ENCODE measurements at places on chromosomes 2 and 18. TPM values are rescaled to one million over a fixed set of nuclear protein-coding genes. Genes with fewer than 3 reads are reported as not detected.

GRCh38 chr2:85905187-85905666 lies 16.4 kb upstream of the ST3GAL5 start:
- H3K4me1 ChIP-seq: peaks cover 2% of the 10 kb centered on the region
- no peaks in the 10 kb centered on the region for H3K36me3 ChIP-seq
- no peak for DNase-seq
- no peak overlapping the region for H3K4me3 ChIP-seq
- no peak overlapping the region for H3K27ac ChIP-seq
- H3K27me3 ChIP-seq: no peaks in the 10 kb centered on the region

GRCh38 chr2:178223806-178224205 lies 29.5 kb downstream of the OSBPL6 start:
- no peaks in the 10 kb centered on the region for H3K4me1 ChIP-seq
- no peaks in the 10 kb centered on the region for H3K36me3 ChIP-seq
- H3K27me3 ChIP-seq: no peaks in the 10 kb centered on the region
- no peak overlapping the region for H3K27ac ChIP-seq
- no peak overlapping the region for H3K4me3 ChIP-seq
- no peak for DNase-seq

- H3K27me3 ChIP-seq: no peaks in the 10 kb centered on the region
- no peak for DNase-seq
- no peak overlapping the region for H3K27ac ChIP-seq
- no peak overlapping the region for H3K4me3 ChIP-seq
Observed at GRCh38 chr2:174925046-174925784, 80.0 kb downstream of the CHN1 start.

The WDR75 gene
- 21.7 TPM for total RNA-seq

- no peak for DNase-seq
- H3K27me3 ChIP-seq: no peaks in the 10 kb centered on the region
- H3K4me3 ChIP-seq: no peak overlapping the region
Observed at GRCh38 chr18:27778441-27778840, 398.5 kb downstream of the CDH2 start.

- H3K4me3 ChIP-seq: no peak overlapping the region
- H3K4me1 ChIP-seq: no peaks in the 10 kb centered on the region
- no peak for DNase-seq
- no peak overlapping the region for H3K27ac ChIP-seq
Observed at GRCh38 chr2:23502096-23502495, 117.1 kb downstream of the KLHL29 start.

The CYTIP gene
- 5.5 TPM for total RNA-seq

The POTEI gene
- not detected for total RNA-seq

DNA sequence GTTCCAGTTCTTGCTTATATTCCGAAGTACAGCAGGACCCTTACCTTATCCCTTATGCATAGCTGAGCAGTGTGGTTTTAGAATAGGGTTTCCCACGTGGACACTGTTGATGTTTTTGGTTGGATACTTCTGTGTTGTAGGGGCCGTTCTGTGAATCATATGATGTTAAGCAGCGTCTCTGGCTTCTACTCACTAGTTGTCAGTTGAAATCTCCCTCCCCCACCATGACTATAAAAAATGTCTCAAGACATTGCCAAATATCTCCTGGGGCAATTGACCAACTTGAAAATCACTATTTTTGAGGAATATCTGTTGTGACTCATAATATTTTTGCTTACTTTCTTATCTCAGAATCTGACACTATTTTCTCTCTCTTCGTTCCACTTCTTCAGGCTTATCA lies 713.7 kb downstream of the TSN start:
- no peaks in the 10 kb centered on the region for H3K36me3 ChIP-seq
- H3K4me3 ChIP-seq: no peak overlapping the region
- no peaks in the 10 kb centered on the region for H3K27me3 ChIP-seq
- no peaks in the 10 kb centered on the region for H3K4me1 ChIP-seq
- no peak for DNase-seq

DNA sequence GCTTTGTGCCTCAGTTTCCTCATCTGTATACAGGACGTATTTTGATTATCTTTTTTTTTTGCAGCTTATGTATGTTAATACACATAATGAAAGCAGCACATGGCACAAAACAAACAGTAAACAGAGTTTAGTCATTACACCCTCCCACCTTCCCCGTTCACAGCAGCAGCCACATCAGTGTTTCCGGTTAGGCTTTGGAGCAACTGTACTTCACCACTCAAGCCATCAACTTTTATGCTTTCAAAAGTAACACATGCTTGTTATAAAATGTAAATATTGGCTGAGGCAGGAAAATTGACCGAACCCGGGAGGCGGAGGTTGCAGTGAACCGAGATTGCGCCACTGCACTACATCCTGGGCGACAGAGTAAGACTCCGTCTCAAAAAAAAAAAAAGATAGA lies 117.3 kb downstream of the MTCL1 start:
- DNase-seq: no peak
- no peaks in the 10 kb centered on the region for H3K27me3 ChIP-seq
- H3K4me1 ChIP-seq: no peaks in the 10 kb centered on the region
- no peak overlapping the region for H3K27ac ChIP-seq
- no peaks in the 10 kb centered on the region for H3K36me3 ChIP-seq

The CHST10 gene
- 1.5 TPM for total RNA-seq

DNA sequence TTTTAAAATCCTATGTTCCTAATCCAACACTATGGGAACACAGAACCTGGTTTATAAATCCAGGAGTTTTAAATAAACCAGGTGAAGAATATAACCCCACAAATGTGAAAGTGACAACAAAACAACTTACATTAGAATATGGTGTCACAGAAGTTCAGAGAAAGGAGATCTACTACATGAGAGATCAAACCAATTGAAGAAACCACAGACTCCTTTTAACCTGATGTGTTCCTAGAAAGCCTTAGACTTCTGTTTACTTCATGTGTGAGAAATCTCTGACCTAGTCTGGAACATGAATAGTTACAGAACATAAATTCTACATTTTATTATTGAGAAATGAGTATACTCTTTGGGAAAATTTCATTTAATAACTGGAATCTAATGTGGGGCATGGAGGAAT lies 165.3 kb downstream of the FTCDNL1 start:
- H3K4me3 ChIP-seq: no peak overlapping the region
- no peaks in the 10 kb centered on the region for H3K4me1 ChIP-seq
- H3K36me3 ChIP-seq: no peaks in the 10 kb centered on the region
- H3K27me3 ChIP-seq: no peaks in the 10 kb centered on the region

DNA sequence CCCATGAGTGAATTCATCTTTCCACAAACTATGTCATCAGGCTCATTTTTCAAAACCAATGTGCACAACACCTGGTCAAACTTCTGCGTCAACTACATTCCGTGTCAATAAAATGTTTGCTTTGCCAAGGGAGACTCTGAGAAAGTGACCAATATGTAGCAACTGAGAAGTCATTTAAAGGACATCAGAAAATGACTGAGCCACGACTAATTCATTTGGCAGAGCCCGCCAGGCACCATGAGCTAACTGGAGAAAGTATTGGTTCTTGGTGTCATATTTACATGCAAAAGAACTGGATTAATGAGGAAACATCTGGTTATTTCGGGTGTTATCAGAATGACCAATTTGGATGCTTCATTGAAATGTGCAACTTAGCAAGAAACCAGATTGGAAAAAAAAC lies 7.2 kb downstream of the RND3 start:
- no peak for DNase-seq
- H3K4me3 ChIP-seq: no peak overlapping the region
- H3K27me3 ChIP-seq: no peaks in the 10 kb centered on the region
- H3K27ac ChIP-seq: peak overlapping the region; percentile 47
- peaks cover 50% of the 10 kb centered on the region for H3K4me1 ChIP-seq
- peaks cover 3% of the 10 kb centered on the region for H3K36me3 ChIP-seq

DNA sequence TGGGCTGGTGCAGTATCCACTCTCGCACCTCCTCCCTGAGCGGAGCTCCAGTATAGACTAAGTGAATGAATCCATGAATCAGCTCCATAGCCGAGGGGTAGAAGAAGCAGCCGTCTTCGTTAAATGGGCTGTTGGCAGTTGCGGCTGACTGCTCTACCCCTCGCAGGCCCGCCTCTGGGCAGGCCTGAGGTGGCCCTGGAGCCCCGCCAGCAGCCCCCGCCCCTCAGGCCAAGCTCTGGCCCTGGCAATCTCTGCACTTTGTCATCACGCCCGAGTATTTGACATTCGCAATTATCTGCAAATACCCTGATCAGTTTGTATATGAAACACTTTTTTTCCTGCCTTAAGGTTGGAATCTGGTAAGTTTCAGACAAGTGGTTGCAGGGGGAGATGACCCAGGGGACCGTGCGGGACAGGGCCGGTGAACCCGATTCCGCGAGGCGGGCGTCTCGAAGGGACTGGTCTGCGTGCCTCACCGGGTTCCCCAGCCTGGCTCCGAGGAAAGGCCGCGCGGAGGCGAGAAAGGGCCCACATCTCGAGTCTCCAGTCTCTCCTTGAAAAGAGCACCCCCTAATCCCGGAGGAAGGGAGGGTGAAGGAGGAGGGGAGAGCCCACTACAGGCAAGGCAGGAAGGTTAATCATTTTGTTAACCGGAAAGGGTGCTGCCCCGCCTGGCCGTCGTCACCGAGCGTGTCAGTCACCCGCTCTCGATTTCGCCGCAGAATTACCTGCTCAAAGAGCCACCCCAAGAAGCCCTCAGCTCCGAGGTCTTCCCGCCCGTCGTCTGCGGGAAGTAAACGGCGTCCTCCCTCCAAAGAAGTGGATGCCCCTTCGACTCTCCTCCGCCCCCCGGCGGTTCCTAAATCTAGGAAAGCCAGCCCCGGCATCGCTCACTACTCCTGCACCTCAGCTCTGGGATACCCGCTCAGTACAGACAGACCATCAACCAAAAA lies 11.1 kb upstream of the SATB2 start:
- no peak overlapping the region for H3K4me3 ChIP-seq
- peaks cover 45% of the 10 kb centered on the region for H3K27me3 ChIP-seq
- H3K4me1 ChIP-seq: peaks cover 18% of the 10 kb centered on the region
- no peak overlapping the region for H3K27ac ChIP-seq
- H3K36me3 ChIP-seq: no peaks in the 10 kb centered on the region

- no peaks in the 10 kb centered on the region for H3K36me3 ChIP-seq
- no peak overlapping the region for H3K27ac ChIP-seq
- H3K4me1 ChIP-seq: no peaks in the 10 kb centered on the region
- H3K27me3 ChIP-seq: peaks cover 4% of the 10 kb centered on the region
- DNase-seq: no peak
Observed at GRCh38 chr2:133859578-133859977, 291.3 kb upstream of the NCKAP5 start.

GRCh38 chr2:123993728-123994323 lies 31.3 kb upstream of the CNTNAP5 start:
- H3K27ac ChIP-seq: no peak overlapping the region
- no peak for DNase-seq

- H3K27ac ChIP-seq: no peak overlapping the region
- H3K4me1 ChIP-seq: no peaks in the 10 kb centered on the region
- DNase-seq: peak; percentile 8
Observed at GRCh38 chr2:46816151-46816845, 99.3 kb downstream of the MCFD2 start.

The SERPINB12 gene
- total RNA-seq: not detected

DNA sequence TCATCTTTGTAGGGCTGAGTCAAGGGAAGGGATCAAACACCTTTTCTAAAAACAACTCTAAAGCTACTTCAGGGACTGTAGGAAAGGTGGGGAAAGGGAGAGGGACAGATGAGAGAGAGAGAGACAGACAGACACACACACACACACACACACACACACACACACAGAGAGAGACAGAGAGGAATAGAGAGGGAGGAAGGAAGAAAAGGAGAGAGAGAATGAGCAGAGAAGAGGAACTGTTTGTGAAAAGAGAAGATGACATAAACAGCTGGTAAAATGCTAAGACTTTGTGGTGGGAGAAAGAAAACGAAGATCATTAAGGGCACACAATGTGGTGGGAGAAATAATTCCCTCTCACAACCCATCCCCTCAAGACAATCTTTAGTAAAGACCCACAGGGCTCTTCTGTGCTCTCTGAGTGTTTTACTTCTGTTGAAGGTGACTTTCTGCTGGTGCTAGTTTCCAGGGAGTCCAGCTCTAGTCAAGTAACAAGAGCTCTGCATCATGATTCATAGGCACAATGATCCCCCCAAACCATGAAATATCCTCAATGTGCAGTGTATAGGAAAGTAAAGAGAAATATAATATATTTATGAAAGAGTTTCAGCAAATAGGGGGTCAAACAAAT lies 77.2 kb upstream of the STK17B start:
- DNase-seq: no peak
- H3K4me1 ChIP-seq: no peaks in the 10 kb centered on the region
- no peak overlapping the region for H3K27ac ChIP-seq
- peaks cover 4% of the 10 kb centered on the region for H3K36me3 ChIP-seq

- H3K27ac ChIP-seq: no peak overlapping the region
- no peaks in the 10 kb centered on the region for H3K36me3 ChIP-seq
- H3K27me3 ChIP-seq: no peaks in the 10 kb centered on the region
- H3K4me1 ChIP-seq: no peaks in the 10 kb centered on the region
- no peak overlapping the region for H3K4me3 ChIP-seq
Observed at GRCh38 chr18:79588636-79589481, 90.7 kb upstream of the CTDP1 start.

The GULP1 gene
- total RNA-seq: 6.9 TPM

GRCh38 chr2:135163306-135163705 lies 111.2 kb downstream of the RAB3GAP1 start:
- no peak overlapping the region for H3K4me3 ChIP-seq
- no peaks in the 10 kb centered on the region for H3K4me1 ChIP-seq
- no peaks in the 10 kb centered on the region for H3K27me3 ChIP-seq
- DNase-seq: no peak

Measured in liver (tissue), 10 donors.